Neural crest cell (in vitro differentiated cells): ENCODE measurements at places on chromosomes 4 and X. TPM values are rescaled to one million over a fixed set of nuclear protein-coding genes. Genes with fewer than 3 reads are reported as not detected.

The DIAPH2 gene
- total RNA-seq, result 8.4 and 9.0 TPM in 2 replicates

DNA sequence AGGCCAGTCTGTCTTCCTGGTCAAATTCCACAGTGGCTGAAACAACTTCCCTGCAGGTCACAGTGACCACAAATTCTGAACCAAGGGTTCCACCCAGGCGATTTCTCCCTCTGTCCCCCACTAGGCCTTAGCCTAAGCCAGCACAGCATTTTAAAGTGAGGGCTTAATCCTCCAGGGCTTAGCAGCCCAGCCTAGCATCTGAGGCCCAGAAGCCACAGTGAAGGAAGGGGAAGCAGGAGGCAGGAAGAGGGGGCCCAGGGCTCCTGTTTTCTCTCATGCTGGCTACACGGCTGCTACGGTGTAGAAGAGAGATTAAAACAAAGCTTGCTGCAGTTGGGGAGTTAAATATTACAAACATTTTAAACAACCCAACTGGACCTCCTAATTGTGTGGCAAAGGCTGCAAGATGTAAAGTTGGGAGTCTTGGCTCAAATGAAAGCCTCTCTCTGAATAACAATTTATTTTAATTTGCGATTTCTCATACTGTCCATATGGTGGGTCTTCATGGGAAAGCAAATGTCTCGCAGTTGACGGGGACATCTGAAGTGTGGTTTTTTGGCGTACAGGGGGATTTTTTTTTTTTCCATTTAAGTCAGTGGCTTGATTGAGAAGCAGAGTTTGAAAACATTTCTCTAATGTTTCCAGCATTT, 170.8 kb upstream of the RAI2 start:
- no peak for DNase-seq

- no peak for DNase-seq
Observed at GRCh38 chr4:136306361-136306760, 1225.9 kb downstream of the PCDH18 start.

- DNase-seq, result no peak
Observed at GRCh38 chr4:108359986-108360681, 191.4 kb upstream of the LEF1 start.

GRCh38 chr4:167956676-167957075, 135.7 kb upstream of the ANXA10 start:
- DNase-seq, result no peak
